ENCODE measurements at places on chromosomes 5 and 9.
A peak's percentile ranks its signal among the peaks of the same experiment; 100 is the strongest.

- DNase-seq: no peak
Measured at GRCh38 chr9:20561531-20561930, 60.8 kb downstream of the MLLT3 start.

GRCh38 chr9:2641033-2641432, 19.4 kb downstream of the VLDLR start:
- no peak for DNase-seq

- DNase-seq: no peak
Measured at GRCh38 chr9:98107926-98108325, 11.1 kb downstream of the TRIM14 start.

DNA sequence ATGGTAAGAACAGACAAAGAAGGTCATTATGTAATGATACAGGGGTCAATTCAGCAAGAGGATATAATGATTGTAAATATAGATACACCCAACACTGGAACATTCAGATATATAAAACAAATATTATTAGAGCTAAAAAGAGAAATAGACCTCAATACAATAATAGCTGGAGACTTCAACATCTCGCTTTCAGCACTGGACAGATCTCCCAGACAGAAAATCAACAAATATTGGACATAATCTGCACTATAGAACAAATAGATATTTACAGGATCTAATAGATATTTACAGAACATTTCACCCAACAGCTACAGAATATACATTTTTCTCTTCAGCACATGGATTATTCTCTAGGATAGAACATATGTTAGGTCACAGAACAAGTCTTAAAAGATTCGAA, 190.6 kb upstream of the RFX3 start:
- DNase-seq: no peak

GRCh38 chr5:72566746-72567145, 59.5 kb upstream of the ZNF366 start:
- no peak for DNase-seq

DNA sequence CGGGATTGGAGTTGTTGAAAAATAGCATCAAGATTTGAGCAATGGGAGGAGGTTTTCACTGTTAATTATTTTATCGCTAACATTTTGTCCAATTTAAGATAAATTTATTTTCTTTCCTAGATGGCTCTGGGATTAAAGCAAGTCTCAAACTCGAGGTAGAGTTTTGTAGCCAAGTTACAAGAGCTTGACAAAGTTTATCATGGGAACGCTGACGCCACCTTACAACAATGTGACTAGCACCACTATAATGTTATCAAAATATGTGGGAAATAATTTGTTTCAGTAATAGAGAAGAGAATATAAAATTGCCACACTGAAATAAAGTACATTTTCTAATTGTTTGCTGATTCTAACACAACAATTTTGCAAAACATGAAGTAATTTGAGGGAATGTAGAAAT, 19.8 kb upstream of the TARS1 start:
- DNase-seq: no peak

GRCh38 chr5:158155067-158155466, 296.1 kb upstream of the CLINT1 start:
- no peak for DNase-seq

- no peak for DNase-seq
Measured at GRCh38 chr5:6496207-6496584, 47.5 kb downstream of the UBE2QL1 start.

DNA sequence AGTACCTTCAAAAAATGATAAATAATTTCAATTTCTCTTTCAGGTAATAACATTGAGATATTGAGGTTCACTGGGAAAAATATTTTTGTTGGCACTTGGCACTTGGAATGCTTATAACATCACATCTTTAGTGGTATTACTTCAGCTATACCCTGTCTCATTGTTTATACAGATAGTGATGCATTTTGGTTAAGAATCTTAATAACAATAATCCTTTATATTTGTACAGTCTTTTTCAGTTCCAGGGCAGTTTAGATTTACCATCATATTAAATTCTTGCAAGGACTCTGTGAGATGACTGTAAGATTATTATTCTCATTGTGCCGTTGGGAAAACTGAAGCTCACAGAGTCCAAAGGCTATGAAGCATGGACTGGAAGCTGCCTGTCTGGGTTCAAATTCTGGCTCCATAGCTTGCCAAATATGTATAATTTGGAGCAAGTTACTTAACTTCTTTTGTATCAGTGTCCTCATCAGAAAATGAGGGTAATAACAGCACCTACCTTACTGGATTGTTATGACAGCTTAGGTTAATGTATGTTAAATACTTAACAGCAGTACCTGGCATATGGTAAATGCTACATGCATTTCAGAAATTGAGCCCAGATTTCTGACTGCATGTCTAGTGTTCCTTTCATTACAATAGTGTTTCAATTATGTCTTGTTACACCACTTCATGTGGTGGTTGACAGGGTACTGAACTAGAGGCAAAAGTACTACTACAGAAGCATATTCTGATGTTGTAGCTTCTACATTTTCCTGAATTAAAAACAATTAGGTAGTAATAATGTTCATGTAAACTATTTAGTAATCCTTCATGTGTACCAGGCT, 272.2 kb downstream of the PLK2 start:
- no peak for DNase-seq

DNA sequence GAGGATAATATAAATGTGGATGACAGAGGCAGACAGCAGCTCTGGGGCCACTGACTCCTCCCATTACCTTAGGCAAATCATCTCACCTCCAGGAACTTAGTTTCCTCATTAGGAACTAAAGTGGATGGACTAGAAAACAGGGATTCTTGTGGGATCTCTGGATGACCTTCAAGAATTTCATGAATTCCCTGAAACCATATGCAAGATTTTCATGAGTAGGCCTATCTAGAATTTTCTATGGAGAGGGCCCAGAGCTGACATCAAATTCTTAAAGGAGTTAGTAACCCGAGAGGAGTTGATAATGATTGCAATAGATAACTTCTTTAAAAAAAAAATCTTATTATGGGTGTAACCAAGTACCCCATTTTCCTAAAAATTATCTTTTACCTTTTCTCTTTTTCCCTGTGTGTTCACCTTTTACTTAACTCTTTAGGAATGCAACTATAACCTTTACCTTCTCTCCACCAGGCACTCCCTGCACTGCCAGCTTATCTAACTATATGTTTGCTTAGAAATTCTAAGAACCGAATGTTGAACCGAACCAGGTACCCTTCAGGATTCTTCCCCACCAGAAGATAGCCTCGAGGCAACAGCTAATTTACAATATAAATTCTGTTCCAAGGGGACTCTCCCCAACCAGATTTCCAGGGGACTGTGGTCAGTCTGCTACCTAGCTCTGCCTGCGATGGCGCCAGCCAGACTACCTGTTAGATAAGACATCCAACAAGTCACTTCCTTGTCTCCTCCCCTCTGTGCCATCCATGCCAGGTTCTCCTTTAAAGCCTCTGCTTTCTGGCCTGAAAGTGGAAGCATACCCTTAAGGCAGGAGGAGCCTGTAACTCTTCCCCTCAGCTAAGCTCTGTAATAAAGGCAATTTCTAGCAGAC, 86.0 kb downstream of the GCNT4 start:
- DNase-seq: peak; percentile 28

DNA sequence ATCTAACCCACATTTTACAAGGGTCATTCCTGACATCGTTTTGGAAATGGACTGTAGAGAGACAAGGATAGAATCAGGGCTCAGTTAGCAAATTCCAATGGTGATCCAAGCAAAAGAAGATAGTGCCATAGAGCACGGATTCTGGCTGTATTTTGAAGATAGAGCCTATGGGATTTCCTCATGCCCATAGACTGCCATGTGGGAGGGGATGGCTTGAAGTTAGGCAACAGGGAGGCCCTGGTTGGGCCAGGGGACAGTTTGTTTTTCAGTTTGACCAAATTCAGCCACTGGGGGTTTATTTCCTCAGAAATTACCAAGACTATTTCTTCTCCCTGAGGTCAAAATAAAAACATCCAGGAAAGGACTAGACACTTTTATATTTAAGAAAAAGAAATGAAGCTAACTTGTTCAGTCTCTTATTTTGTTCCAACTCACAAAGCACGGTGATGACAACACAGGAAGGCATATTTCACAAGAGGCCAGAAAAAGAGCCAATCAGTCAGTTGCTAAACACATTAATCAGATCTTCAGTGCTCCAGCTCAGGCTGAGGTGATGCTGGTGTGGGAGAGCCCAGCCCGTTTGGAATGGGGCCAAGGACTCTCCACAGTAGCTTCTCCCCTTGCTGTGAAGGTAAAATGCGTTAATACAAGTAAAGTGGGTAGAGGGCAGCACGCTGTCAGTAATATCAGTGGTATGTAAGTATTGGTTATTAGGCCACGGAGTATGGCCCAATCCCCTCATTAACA, 4.4 kb upstream of the DCTN4 start:
- DNase-seq: peak; percentile 79

- DNase-seq: no peak
Measured at GRCh38 chr5:106648401-106648800, 1022.3 kb downstream of the EFNA5 start.

DNA sequence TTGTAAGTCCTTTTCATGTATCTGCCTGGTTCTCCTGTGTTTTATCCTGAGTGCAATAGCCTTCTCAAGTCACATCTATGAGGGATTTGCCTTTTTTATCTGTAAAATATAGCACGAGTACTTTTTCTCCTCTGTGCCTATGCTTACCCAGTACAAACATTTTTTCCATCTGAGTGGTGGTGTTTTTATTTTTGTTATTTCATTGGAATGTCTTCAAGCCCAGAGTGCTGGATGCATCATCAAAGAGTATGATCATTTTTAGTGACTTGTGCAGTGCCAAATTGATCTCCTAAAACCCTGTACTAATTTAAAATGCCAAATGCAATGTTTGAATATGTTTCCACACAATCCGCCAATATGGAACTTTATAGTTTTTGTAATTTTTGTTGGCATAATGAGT, 86.1 kb downstream of the TLE4 start:
- no peak for DNase-seq

GRCh38 chr5:16842896-16843295, 93.2 kb downstream of the MYO10 start:
- DNase-seq: no peak

DNA sequence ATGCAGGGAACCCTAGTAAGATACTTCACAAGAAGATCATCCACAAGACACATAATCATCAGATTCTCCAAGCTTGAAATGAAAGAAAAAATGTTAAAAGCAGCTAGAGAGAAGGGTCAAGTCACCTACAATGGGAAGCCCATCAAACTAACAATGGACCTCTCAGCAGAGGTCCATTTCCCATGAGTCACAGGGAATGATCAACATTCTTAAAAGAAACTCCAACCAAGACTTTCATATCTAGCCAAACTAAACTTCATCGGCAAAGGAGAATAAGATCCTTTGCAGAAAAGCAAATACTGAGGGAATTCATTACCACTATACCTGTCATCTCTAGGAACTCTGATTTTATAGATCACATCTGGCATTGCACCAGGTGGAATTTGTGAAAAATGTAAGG, 52.9 kb upstream of the SPATA31E1 start:
- peak; percentile 31 for DNase-seq

DNA sequence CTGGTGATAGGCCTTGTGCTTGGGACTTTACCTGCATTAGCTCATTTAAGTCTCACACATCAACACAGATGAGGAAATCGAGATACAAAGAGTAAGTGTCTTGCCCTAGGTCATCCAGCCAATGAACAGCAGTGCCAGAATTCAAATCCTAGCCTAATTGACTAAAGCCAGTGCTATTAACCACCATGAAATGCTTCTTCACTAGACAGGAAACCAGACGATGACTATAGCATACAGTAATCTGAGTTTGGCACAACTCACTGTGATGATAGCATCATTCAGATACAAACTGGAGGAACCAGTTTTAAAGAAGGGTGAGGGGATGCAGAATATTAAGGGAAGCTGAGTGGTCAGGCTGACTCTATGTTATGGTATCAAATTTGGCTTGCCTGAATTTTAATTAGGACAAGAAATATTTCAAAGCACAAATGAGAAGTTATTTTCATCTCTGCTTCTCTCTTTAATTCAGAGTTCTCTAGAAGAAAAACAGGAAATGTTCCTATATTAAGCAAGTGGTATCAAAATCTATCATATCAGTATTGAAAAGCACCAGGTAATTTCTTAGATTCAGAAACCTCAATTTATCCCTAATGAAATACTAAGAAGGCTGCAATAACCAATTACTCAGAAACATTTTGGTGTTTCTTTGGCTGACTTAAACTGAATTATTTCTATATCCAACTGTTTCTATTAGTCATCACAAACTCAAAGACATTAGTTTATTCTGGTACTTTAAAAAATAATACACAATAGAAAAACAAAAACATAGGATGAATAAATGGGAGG, 147.0 kb upstream of the RASA1 start:
- DNase-seq: peak; percentile 94

GRCh38 chr5:132372127-132372526, 2.6 kb downstream of the SLC22A5 start:
- DNase-seq: no peak

DNA sequence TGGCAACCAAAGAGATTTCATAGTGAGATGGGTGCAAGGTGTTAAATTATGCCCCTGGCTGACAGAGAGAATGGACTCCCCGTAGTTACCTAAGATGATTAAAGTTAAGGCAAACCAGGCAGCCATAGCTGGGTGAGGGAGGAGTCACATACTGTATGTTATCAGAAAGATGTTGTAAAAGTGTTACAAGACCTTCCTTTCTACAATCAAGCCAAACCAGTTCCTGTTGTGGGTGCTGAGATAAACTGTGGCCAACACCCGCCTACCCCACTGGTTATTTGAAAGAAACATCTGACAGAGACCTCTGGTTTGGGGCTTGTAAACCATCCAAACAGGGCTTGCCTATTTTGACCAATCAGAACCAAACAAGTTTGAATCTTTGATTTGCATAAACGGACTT, 684.7 kb upstream of the NUDT12 start:
- no peak for DNase-seq

DNA sequence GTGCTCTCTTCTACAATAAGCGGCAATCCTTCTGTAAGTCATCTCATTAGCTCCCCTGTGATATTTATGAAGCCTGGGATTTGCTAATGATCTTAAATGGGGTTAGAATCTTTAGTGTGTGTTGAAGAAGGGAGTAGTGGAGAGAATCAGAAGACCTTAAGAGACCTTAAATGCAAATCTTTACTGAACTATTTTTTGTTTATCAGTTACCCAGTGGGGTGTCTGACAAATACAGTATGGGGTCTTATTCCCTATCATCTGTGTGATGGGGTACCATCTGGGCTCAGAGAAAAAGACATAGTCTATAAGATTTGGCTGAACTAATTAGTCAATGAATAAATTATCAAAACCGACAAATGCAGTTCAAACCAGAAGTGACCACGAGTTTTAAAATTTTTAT, 378.4 kb upstream of the SGCD start:
- DNase-seq: no peak
